Stimulated activated CD4-positive, alpha-beta T cell treated with anti-CD3 and anti-CD28 coated beads, Interleukin-1b, Interleukin-23, amount 100 ng/mL, for 1 hour (primary cell): ENCODE measurements at places on chromosomes 11 and 22.

GRCh38 chr11:57566905-57567514 is 462 bp downstream of the UBE2L6 start:
- no peak for DNase-seq

GRCh38 chr11:2664376-2664775 is 35.4 kb downstream of the KCNQ1OT1 start:
- no peak for DNase-seq

DNA sequence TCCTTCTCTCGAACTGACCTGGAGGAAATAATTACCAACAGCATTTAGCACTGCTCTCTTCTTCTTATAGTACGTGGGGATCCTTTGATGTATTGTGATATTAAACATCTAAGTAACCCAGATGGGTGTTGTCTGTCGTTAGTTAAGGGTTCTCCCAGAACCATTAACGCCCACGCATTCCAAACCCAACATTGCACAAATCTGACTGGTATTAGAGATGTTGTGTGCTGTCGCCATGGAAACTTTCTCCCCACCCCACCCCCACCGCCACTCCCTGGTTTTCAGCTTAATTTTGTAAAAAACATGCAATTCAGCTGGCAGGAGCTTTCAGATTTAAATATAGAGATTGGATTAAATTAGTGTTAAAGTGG is 1495.2 kb downstream of the TBC1D22A start:
- DNase-seq, result no peak

GRCh38 chr11:76215941-76216340 is 9.6 kb upstream of the WNT11 start:
- no peak for DNase-seq

DNA sequence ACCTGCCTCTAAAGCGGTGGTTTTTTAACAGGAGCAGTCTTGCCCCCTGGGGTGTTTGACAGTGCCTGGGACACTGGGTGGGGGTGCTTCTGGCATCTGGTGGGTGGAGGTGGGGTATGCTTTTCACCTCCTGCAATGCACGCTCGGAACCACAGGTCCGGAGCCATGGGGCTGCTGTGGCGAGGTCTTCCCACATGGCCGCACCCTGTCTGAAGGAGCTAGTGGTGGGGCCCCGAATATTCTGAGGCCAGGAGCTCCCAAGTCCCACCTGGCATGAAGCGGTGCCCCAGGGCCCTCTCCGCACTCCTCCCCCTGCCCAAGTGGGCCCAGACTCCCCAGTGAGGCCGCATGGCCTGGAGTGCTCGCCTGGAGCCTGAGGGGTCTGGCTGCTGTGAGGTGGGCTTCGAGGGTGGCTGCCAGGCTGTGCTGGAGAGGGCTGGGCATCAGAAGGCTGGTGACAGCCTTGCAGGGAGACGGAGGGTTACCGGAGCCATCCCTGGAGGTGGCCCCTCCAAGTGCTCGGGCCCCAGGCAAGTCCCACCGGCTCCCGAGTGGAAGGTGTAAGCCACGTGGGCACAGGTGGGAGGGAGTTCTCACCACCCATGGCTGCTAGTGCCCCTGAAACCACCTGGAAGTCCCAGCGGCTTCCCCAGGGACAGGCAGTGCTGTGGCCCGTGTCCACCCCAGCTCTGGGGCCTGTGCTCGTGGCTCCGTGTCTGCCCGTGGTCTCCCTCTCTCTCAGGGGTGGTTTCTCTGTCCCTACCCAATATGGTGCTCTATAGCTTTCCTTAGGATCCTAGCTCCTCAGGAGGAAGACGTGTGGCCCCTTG is 15.1 kb downstream of the TBX1 start:
- no peak for DNase-seq

DNA sequence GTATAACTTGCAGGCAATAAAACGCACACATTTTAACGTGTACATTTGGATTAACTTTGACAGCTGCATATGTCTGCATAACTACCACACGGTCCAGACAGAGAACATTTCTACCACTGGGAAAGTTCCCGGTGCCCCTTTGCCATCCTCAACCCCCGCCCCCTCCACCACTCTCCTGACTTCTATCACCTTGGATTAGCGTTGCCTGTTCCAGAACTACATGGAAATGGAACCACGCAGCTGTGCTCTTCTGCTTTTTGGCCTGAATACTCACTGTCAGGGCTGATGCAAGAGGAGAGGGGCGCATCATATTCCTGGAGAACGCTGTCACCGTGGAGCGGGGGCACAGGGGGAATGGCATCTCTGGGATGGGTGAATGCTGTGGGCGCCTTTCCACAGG is 62.1 kb downstream of the LRP5 start:
- DNase-seq, result no peak

DNA sequence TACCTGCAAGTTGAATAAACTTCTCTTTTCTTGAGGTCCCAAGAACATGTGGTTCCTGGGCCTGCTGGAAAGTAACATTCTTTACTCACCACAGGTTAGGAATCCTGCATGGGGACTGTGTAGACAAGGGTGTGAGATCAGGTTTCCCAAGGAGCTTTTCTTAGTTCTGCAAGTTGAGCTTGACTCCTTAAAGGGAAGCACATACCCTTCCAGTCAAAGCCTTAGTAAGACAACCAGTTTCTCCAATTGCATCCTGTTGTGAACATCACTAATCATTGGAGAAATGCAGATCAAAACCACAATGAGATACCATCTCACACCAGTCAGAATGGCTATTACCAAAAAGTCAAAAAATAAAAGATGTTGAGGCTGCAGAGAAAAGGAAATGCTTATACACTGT is 48.3 kb upstream of the PAK1 start:
- DNase-seq, result no peak

DNA sequence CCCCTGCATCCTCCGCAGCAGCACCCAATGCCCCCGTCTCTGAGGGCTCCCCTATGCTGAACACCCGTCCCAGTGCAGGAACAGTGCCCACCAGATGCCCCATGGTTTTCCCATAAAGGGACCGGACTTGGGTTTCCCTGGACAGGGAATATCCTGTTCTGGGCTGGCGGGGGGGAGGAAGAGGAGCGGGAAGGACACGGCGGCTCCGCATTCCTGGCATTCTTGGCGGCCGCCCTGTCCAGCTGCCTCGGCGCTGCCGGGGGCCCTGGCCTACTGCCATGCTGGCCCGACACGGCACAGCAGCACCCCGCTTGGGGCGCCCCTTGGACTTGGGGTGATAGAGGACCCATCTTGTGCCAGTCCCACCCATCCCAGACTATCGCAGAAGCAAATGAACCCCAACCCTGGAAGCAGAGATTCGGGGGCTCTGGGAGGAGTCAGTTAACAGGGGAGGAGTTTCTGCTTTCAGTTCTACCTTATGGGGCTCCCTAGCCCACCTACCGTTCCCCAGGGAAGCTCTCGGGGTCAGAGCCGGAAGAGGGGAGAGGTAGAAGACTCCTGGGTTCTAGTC is 23.7 kb upstream of the CBX7 start:
- no peak for DNase-seq

DNA sequence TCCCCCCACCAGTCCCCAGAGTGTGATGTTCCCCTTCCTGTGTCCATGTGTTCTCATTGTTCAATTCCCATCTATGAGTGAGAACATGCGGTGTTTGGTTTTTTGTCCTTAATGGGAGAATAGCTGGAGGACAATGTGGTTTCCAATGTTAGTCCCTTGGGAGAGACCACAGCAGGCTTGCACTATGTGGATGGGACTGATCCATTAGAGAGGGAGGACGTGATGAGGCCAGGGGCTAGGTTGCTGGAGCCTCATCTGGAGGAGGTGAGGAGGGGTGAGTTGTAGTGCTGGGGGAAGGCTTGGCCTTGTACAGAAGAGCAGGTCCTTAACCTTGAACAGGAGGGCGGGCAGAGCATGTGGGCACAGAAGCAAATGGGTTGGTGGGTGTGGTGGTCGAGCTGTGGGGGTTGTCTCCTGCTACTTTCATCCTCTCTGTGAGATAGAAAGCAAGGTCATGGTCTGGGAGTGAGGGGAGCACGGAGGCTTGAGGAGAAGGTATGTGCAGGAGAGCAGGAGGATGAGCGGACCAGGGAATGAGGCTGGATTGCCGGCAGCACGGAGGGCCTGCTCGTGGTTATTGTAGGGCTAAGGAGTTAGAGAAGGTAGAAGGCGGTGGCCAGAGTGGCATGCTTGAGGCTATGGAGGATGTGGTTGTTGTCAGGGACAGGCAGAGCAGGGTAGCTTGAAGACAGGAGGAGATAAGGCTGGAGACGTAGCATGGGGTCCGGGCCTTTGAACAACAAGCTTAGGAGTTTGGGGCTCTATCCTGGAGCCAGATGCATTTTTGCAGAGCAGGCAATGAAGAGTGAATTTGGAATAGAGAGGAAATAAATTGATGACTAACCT is 11.2 kb upstream of the SREBF2 start:
- DNase-seq, result no peak

- DNase-seq, result no peak
Measured at GRCh38 chr11:114261791-114262190, 34.4 kb upstream of the NNMT start.

- DNase-seq, result no peak
Measured at GRCh38 chr11:17839450-17839849, 104.9 kb downstream of the KCNC1 start.

DNA sequence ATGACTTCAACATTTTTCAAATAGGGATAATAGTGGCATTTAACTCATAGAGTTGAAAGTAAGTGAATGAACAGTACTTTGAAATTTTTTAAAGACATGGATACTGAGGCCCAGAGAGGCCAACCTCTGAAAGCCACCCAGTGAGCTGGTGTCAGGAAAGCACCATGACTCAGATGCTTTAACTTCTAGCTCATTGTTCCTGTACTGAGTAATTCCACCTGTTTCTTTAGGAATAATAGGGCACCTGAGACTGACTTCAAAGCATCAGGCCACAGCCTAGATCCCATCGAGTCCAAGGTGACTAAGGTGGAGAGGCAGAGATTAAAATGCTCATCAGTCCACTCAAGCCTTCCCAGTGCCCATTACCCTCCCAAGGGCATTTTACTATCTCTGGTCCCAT is 491.8 kb upstream of the TENM4 start:
- no peak for DNase-seq

DNA sequence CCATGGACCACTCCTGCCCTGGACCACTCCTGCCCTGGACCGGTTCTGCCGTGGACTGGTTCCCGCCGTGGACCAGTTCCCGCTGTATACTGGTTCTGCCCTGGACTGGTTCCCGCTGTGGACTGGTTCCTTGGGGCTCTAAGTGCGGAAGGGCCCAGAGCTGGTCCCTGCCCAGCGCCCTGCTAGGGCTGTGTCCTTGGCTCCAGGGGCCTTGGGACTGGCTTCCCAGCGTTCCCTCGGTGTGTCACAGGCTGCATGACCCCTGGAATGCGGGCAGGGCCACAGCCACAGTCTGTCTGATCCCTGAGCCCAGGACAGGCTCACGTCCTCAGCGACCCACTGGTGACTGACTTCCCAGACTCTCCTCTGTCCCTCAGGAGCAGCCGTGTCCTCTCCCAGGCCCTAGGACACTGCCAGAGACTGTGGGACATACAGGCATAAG is 412.2 kb downstream of the TBC1D22A start:
- no peak for DNase-seq

DNA sequence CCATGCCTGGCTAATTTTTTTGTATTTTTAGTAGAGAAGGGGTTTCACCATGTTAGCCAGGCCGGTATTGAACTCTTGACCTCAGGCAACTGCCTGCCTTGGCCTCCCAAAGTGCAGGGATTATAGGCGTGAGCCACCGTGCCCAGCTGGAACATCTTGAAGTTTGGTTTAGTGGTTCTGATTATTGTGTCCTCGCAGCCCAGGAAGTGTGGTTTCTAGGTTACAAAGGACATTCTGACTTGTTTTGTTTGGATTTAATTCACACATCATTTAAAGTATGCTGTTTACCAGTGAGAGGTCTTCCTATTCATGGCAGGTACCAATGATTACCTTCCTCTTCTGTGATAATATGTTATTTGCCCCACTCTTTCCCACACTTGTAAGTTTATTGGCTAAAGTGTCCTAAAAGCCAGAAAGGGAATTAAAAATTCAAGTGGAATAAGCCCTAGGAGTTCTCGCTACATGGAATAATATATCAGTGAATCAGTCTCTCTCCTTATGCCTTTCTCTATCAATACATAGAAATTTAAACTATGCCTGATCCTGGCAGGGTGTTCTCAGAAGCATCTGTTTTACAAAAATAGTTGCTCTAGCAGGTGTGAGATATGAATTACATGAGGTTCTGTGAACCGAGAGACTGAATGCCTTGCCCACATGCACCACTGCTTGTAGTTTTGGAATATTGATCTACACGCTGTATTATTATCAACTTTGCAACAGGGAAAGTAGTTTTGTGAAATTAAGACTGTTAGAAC is 263.1 kb downstream of the DDX10 start:
- DNase-seq, result no peak

DNA sequence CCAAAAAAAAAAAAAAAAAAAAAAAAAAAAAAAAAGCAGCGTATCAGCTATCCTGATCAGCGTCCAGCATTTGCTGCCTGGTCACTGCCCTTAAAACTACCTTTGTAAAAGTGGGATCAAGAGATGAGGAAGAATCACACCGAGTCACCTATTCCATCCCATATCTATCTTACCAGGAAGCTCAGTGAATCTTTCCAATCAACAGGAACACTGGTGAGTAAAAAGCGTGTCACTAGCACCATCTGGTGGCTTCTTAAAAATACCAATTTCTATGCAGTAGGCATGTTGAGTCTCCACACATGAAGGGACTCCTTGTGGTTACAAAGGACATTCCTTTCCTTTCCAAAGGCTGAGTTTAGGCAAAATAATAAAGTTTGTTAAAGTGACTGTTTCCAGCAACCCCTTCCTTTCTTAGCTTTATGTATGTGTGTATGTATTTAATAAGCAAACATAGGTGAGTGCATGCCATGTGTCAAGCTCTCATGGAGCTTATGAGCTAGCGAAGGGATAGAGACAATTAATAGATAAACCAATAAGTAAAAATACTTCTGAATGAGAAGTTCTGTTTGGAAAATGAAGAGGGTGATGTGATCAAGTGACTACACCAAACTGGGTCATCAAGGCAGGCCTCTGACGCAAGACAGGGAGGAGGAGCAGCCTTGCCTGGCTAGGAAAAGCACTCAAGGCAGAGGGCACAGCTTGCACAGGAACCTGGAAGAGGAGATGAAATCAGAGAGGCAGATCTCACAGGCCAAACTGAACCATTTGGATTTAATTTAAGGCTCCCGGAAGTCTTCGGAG is 13.9 kb upstream of the TP53AIP1 start:
- DNase-seq, result no peak

DNA sequence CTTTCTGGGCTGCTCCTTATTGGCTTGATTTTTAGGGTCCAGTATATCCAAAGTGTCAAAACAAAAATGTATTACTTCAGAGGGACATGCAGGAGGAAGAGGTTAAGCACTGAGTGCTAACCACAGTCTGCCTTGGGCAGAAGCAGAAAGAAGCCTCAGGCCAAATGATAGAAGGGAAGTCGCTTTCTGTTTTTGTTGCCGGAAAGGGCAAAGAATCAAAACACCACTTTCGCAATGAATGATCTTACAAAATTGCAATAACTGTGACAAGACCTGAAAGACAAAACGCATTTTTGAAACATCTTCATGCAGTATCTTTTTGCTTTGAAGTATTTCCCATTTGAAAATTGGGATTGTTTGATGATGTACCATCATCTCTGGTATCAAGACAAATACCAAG is 70.1 kb upstream of the PICALM start:
- no peak for DNase-seq

GRCh38 chr22:50474710-50475651 is at the start of gene SBF1:
Gene SBF1 (minus strand): TSS chr22:50475035. CDS start chr22:50474840, 195 bp downstream.
- peak; percentile 74 for DNase-seq
